Posterior cingulate gyrus (tissue), 11 donors: ENCODE measurements at places on chromosomes 7 and 10.

DNA sequence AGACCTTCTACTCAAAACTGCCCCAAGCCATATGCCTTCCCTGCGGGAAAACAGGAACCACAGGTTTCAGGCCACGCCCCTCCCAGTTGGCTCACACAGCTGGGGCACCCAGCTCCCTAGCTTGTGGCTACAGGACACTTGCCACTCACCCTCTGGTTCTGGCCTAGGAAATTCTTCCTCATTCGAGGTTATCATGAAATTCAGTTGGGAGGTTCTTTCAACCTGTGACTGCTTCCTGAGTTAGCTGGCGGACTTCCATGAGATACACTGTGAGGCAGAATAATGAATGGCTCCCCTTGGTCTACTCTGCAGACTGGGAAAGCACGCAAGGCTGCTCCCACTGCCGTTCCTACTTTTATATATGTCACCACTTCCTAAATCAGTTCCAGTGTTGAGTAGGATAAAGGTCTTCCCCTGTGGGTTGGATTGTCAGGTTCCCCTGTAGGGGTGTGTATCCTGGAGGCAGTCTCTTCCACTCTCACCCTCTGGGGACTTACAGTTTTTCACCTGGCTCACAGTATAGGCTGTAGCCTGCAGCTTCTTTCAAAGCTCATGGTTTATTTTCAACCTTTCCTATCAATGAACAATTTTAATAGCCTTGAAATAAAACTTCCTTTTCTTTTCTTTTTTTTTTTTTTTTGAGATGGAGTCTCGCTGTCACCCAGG, 37.0 kb downstream of the GPR22 start:
- no peak for DNase-seq

DNA sequence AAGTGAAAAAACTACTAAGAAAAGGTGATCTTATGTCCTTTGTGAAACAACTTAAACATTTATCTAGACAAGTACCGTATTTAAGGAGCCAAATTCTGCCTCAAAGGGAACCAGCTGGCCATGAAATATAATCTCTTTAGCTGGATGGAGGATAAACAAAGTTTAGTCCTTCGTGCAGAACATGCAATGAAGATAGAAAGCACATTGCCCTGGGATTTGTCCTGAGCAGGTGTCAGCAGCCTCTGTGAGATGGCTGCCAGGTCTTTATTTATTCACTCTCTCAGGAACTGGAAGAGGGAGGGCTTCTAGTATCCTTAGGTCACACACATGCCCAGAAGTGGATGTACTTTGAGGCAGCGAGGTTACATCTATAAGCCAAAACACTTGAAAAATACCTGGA, 57.4 kb upstream of the CASD1 start:
- DNase-seq = no peak

- no peak for DNase-seq
Observed at GRCh38 chr10:51875610-51876009, 176.2 kb upstream of the CSTF2T start.

GRCh38 chr10:15146366-15146765, 22.1 kb downstream of the NMT2 start:
- DNase-seq = no peak

DNA sequence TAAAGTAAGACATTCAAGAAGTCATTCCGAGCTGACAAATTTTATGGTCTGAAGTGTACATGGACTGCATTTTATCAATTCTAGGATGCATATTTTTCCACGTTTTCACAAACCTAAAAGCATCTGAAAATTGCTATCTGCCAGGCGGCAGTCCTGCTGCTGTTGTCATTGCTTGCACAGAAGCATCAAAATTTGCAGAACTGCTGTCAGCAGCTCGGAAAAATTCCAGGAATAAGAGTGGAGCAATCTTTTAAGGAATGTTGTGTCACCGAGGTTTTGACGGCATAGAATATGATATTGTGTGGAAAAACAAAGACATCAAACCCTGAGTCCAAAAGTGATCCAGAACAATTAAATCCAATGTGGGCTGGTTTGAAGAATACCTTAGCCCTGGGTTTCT, 61.4 kb downstream of the CHCHD3 start:
- DNase-seq = no peak

DNA sequence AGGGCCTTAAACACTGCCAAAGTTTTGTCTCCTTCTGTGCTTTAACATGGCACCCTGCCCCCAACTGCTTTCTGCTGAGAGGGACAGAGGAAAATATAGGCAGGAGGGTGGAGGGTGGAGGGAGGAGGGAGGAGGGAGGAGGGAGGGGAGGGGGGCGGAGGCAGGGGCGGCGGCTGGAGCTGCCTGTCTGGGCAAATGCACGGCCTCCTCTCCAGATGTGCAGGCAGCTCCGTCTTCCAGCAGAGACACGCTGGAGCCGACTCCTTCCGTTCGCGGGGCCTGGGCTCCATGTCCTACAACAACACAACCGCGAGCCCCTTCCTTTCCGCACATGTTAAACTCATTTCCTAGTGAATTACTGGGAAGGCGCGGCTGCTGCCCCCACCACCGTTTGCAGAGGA, 14.2 kb downstream of the EBF3 start:
- DNase-seq = no peak

- DNase-seq = no peak
Observed at GRCh38 chr7:149071641-149072437, 18.7 kb downstream of the ZNF786 start.

DNA sequence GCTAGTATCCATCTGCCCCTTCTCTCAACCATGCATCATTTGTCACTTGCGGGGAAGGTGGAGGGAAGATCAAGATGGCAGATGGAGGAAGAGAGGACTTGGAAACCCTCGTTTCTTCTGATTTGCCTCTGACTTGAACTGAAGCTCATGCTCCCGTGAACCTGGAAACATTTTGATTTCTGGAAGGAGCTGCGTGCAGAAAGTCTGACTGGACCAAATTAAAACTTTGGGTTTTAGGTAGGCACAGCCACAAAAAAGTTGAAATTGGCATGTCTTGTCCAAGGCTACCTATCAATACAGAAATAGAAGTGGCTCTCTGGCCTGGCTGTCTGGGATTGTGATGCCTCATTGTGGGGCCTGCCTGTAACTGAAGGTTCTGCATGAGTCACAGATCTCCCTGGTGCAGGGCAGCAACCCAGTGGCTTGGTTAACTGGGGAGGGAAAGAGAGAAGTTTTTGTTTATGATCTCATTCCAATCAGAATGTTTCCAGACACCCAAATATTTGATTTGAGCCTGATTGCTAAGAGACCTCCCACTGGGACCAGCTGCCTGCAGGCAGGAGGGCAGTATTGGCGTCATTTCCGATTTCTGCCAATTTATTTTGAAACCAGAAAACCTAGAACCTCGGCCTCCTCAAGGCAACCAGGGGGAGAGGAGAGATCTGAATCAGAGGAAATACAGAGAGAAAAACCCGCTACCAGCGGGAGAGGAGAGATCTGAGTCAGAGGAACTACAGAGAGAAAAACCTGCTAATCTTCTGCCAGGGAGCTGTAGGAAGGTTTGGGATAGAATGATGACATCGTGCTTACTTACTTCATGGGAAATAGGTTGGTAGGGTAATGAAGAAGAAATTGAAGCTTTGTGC, 363.6 kb downstream of the ANKRD30A start:
- no peak for DNase-seq

DNA sequence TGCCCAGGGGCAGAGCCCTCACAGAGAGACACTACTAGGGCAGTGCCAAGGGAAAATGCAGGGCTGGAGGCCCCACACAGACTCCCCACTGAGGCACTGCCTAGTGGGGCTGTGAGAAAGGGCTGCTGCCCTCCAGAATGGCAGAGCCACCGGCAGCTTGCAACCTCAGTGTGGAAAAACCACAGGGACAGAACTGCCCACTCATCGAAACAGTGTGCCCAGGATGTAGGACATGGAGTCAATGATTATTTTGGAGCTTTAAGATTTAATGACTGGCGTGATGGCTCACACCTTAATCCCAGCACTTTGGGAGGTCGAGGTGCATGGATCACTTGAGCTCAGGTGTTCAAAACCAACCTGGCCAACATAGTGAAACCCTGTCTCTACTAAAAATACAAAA, 27.5 kb upstream of the MSS51 start:
- no peak for DNase-seq

GRCh38 chr10:94232711-94233383, 129.9 kb downstream of the NOC3L start:
- no peak for DNase-seq

DNA sequence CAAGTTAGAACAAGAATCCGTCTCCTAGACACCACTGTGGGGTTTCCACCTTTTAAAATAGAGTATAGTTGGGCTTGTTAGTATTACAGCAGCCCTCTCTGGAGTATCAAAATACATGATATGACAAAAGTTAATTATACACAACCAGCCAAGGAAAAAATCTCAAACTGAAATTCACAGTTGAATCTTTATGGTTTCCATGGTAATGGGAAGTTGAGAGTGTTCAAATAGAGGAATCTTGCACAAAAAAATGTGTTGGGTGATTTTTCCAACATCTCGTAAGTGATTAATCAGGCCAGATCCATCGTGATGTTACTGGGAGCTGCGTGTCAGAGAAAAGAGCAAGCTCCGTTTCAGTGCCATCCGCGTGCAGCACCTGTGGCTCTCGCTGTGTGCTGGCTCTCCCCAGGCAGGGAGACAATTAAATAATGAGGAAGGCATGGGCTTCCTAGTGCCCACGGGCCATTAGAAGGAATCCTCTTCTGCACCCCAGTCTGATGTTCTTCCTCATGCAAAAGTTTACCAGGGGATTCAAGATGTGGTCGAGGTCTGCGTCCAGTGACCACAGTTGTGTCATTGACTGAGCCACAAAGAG, 41.1 kb upstream of the ADARB2 start:
- no peak for DNase-seq

- DNase-seq = no peak
Observed at GRCh38 chr7:134691546-134692343, 45.1 kb downstream of the BPGM start.

- DNase-seq = no peak
Observed at GRCh38 chr10:88555190-88555908, 27.8 kb downstream of the RNLS start.

DNA sequence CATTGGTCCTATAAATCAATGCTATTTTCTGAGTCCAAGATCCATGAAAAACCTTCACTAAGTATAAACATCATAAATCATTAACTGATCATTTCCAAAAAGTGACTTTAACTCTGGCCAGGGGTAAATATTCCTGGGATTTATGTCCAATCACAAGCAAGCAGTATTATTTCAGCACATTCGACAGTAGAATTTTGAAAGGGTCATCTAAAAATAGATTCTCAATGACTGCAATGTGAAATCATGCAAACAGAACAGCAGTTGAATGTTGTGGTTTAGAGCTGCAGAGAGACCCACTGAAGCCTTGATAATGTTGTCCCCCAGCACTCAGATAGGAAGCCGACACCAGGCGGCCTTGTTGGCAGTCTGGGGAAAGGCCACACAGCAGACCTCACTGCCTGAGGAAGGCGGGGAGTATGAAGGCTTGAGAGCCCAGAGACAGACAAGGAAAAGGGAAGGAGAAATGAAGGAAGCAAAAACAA, 38.1 kb downstream of the FAM107B start:
- DNase-seq = no peak

DNA sequence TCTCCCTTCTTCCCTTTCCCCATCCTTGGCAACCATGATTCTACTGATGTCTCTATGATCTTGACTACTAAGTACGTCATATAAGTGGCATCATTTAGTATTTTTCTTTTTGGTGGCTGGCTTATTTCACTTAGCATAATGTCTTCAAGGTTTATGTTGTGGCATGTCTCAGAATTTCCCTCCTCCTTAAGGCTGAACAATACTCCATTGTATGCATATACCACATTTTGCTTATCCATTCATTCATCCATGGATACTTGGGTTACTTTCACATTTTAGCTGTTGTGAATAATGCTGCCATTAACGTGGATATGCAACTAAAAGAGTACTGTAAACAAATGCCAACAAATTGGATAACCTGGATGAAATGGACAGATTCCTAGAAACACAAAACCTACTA, 60.8 kb downstream of the BMPR1A start:
- no peak for DNase-seq

GRCh38 chr7:71733107-71733870, 601.3 kb downstream of the GALNT17 start:
- peak; percentile 88 for DNase-seq

GRCh38 chr10:80741278-80741677, 203.6 kb downstream of the SH2D4B start:
- DNase-seq = no peak

DNA sequence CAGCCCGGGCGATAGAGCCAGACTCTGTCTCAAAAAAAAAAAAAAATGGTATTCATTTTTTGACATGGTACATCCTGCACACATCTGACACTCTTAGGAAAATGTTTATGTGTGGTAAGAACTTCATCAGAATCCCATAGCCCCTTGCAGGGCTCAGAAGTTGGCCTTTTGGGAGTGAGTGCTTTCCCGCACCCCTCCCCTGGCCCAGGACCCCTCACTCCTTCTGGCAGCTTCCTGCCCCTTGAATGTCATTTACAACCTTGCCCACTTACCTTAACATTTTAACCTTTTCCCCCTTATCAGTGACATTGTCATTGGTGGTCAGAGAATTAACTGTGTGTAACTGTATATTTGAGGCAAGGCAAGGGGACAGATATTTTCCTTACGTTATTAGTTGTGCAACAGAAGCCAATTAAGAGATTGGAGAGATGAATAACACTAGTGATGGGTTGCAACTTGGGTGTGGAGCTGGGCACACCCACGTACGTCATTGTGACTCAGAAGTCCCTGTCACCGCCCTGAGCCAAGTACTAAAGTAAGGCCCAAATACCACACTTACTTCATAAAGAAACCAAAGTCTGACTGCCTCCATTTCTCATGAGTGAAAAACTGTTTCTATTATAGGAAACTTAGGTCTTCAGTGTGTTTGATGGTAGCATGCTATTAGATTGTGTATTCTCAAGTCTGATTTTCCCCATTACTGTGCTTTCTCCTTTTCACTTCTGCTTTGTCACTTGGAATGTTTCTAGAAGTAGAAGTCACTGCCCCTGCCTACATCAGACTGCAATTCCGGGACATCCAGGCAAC, 31.6 kb downstream of the OGDH start:
- DNase-seq = no peak

GRCh38 chr7:69951458-69951857, 353.2 kb downstream of the AUTS2 start:
- DNase-seq = no peak

- DNase-seq = no peak
Observed at GRCh38 chr10:47301833-47302232, 1.8 kb downstream of the GDF10 start.

- no peak for DNase-seq
Observed at GRCh38 chr10:98556061-98556460, 109.3 kb upstream of the HPS1 start.

GRCh38 chr10:22978287-22978686, 50.4 kb downstream of the ARMC3 start:
- DNase-seq = no peak

- no peak for DNase-seq
Observed at GRCh38 chr10:79434223-79434687, 11.2 kb downstream of the ZCCHC24 start.

- DNase-seq = no peak
Observed at GRCh38 chr7:13988731-13989125, 738 bp downstream of the ETV1 start.

GRCh38 chr10:77520290-77520689, 117.3 kb downstream of the KCNMA1 start:
- DNase-seq = no peak

DNA sequence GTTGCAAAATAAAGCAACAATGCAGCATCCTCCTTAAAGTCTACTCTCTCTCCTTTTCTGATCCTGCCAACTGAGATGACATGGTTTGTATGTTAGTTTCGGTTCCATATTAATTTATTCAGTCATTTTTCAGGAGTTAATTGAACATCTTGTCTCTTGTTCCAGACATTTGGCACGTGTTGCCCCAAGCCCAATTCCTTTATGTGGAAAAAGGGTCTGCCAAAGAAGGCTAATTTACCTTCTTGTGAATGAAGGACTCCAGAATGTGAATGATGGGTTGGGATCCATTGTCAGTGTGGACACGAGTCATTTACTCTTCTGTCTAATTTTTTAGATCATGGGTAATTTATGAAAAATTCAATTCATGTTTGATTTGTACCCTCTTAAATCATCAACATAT, 350.9 kb upstream of the LRGUK start:
- DNase-seq = no peak
